ENCODE measurements at places on chromosomes 16 and 17. TPM values are rescaled to one million over a fixed set of nuclear protein-coding genes. Genes with fewer than 3 reads are reported as not detected.

DNA sequence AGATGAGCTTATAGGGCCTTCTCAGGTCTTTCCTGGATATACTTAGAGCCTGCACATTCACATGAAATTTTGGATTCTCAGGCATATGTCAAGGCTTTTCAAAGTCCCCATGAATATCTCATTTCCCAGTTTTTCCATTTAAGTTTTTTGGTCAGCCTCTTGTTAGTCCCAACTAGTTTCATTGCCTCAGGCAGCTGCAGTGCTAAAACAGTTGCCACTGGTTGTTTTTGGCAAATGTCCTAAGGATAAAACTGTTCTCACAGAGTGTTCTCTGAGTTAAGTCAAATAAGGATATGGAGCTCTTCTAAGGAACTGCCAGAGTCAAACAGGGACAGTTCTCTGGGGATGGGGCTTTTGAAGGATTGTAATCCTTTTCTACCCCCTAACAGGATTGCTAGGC, 39.9 kb upstream of the ABCC11 start:
- H3K27ac ChIP-seq: no peak overlapping the region
- H3K27me3 ChIP-seq: no peaks in the 10 kb centered on the region
- H3K36me3 ChIP-seq: peaks cover 8% of the 10 kb centered on the region
- H3K4me1 ChIP-seq: no peaks in the 10 kb centered on the region
- no peak overlapping the region for H3K4me3 ChIP-seq

The ITGA2B gene
- total RNA-seq: 0.48 TPM

The PTX4 gene
- total RNA-seq: 0.31 TPM

- no peak overlapping the region for H3K4me3 ChIP-seq
- H3K27me3 ChIP-seq: no peaks in the 10 kb centered on the region
- no peak for DNase-seq
- no peaks in the 10 kb centered on the region for H3K4me1 ChIP-seq
Observed at GRCh38 chr16:49483651-49484450, 110.2 kb downstream of the C16orf78 start.

DNA sequence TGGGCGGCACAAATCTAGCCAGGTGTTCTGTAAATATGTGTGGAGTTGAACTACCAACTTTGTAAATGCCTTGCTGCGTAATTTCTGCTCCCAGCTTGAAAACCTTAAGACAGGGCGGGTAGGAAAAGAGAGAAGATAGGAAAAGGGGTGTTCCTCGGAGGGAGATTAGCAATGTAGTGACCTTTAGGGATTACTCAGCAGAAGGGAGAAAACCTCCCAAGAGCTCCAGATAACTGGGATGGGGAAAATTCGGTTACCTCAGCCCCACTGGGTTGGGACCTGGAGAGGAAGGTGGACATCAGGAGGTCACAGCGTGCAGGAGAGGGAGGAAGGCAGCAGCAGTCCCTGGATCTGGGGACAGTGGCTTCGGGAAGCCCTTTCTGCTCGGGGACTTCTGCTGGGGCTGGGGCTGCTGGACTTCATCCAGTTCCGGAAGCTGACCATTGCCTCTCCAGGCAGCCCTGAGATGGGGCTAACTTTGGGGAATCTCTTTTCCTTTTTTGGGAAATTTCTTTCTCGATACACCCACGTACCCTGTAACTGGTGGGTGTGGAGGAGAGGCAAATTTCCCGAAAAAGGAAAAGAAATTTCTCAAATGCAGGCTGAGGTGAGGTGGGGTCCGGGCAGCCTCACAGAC, 39.2 kb downstream of the MPRIP start:
- no peaks in the 10 kb centered on the region for H3K4me1 ChIP-seq
- no peaks in the 10 kb centered on the region for H3K27me3 ChIP-seq
- H3K36me3 ChIP-seq: no peaks in the 10 kb centered on the region
- no peak for DNase-seq

GRCh38 chr16:84062734-84063640, 20.4 kb upstream of the SLC38A8 start:
- DNase-seq: peak; percentile 73
- H3K36me3 ChIP-seq: peaks cover 3% of the 10 kb centered on the region
- no peak overlapping the region for H3K4me3 ChIP-seq
- H3K27ac ChIP-seq: peak overlapping the region; percentile 1

GRCh38 chr16:55476625-55477533, 2.1 kb upstream of the MMP2 start:
- H3K4me1 ChIP-seq: peaks cover 23% of the 10 kb centered on the region
- H3K36me3 ChIP-seq: no peaks in the 10 kb centered on the region
- H3K27ac ChIP-seq: no peak overlapping the region
- no peak for DNase-seq

DNA sequence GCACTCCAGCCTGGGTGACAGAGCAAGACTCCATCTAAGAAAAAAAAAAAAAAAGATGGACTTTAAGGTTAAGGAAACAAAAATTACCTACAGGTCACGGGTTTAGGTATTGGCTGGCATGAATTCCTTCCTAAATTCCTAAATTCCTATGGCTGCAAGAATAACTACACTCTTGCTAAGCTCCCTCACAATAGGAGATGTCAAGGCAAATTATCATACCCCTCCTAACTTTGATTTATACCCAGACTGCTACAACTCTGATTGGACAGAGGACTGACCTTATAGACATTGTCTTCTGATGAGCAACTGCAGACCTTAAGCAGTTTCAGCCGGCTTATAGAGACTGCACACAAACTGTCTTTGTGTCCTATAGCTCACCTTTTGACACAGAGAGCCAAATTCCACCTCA, 25.1 kb upstream of the TMC7 start:
- no peak overlapping the region for H3K27ac ChIP-seq
- H3K4me1 ChIP-seq: no peaks in the 10 kb centered on the region
- H3K36me3 ChIP-seq: no peaks in the 10 kb centered on the region
- peaks cover 4% of the 10 kb centered on the region for H3K27me3 ChIP-seq
- no peak overlapping the region for H3K4me3 ChIP-seq

DNA sequence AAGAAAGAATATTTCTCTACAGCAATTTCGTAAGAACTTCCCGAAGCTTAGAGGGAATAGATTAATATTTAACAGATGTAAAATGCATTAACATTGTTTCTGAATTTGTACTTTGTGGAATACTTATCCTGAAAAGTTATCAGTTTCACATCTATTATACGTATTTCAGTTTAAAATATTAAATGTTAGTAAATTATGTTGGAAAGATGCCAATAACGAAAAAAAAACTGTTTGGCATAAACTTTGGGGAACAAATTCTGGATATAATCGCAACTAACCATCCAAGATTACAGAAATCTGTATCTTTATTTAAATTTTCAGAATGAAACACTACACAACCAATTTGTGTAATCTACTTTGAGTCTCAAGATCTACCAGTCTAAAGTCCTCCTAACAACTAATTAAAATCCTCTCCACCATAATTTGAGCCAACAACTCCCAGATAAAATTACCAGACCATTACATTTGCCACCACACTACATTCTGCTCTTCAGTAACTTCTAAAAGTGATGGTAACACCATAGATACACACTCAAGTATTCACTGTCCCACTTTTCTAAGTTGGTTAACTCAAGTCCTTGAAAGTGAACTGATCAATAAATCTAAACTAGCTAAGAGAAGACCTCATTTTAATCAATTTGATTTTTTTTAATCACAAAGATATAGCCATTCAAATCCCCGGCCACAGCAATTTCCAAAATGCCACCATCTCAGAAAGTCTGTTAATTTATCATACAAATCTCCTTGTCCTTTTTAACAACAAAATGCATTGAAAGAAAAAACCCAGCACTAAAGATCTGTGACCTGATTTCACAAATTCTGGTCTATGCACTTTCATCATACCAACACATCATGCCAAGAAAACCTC, 2.0 kb downstream of the SIAH1 start:
- no peak overlapping the region for H3K27ac ChIP-seq
- peaks cover 18% of the 10 kb centered on the region for H3K4me1 ChIP-seq
- H3K36me3 ChIP-seq: no peaks in the 10 kb centered on the region
- H3K27me3 ChIP-seq: no peaks in the 10 kb centered on the region
- no peak for DNase-seq
- peak overlapping the region; percentile 77 for H3K4me3 ChIP-seq

DNA sequence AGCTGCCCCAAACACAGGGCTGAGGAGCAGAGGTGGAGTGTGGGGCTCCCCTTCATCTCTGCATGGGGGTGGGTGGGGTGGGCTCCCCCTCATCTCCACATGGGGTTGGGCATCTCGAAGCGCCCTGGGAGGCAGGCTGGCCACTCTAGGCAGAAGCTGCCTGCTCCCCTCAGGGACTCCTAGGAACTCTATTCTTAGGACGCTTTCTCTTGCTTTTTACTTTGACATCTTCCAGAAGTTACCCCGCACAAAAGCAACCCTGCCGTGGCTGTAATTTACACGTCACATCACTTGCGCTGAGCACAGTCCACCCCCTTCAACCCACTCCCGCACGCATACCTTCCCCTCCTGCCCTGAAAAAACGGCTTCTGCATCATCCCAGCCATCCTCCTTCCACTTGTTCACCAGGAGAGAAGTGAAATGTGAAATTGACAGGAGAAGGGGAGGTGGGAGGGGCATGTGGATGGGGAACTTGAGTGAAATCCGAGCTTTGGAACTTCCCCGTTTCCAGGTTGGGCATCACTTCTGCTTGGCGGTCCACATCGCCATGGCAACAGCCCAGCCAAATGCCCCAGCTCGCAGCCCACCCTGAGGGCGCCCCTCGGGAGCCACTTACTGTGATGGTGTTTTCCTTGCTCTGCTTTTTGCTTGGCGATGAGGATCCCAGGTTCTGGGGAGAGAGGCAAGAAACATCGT, 53.7 kb upstream of the RCVRN start:
- no peak for DNase-seq
- no peak overlapping the region for H3K4me3 ChIP-seq
- H3K4me1 ChIP-seq: no peaks in the 10 kb centered on the region
- no peak overlapping the region for H3K27ac ChIP-seq
- no peaks in the 10 kb centered on the region for H3K36me3 ChIP-seq
- H3K27me3 ChIP-seq: no peaks in the 10 kb centered on the region

DNA sequence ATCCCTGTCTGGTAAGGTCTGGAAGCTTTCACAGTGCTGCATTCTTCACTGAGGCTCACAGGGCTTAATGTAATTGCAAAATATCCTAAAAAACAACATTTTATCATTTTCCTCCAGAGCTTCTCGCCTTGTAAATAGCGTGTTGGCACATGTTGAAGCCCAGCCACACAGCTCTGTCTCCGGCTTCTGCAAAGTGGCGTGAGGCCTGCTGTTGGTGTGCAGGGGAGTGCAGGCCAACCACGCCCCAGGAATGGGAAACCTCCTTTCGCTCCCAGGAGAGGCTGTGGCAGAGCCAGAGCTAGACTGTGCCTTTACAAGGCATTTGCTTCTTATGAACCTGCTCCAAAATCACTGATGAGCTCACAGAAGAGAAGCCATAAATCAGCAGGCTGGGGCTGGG, 248.2 kb upstream of the MAF start:
- H3K36me3 ChIP-seq: no peaks in the 10 kb centered on the region
- no peak overlapping the region for H3K4me3 ChIP-seq
- H3K27ac ChIP-seq: no peak overlapping the region
- no peak for DNase-seq
- H3K4me1 ChIP-seq: no peaks in the 10 kb centered on the region

DNA sequence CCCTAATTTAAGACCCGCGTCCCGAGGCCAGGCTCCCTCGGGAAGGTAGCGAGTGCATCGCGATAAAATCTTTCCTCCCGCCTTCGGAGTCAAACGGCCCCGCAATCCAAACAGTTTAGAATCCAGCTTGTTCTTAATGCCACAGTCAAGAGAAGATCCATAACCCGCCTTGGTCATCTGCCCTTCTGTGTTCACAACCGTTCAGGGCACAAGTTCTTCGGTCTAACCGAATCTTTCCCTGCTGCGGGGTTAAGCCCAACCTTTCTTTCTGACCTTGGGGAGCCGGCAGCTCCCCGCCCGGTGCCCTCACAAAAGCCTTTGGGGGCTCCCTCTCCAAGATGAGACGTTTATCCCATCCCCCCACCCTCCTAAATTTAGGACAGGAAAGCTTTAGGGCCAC, 30.3 kb downstream of the CPSF4L start:
- H3K4me1 ChIP-seq: peaks cover 42% of the 10 kb centered on the region
- peak; percentile 41 for DNase-seq
- H3K27me3 ChIP-seq: no peaks in the 10 kb centered on the region
- H3K4me3 ChIP-seq: peak overlapping the region; percentile 84

DNA sequence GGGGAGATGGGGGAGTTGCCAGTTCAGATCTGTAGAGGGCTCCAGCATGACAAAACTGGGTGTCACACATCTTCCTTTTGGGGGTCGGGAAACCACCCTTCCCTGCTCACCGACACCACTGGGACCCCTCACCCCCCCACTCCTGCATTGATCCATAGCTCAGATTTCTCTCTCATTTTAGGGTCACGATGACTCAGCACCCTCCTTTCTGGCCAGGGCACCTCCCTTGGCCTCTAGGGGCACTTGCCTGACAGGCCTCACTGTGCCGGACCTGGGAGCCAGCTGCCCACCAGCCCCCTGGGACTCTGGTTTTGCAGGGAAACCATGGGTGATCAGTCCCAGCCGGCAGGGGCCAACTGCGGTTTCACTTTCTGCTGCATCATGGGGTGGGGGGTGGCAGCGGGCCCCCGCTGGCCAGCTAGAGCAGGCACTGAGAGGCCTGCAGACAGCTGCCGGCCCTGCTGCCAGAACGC, 239.4 kb downstream of the MRTFB start:
- H3K4me1 ChIP-seq: no peaks in the 10 kb centered on the region
- H3K36me3 ChIP-seq: no peaks in the 10 kb centered on the region
- H3K27ac ChIP-seq: no peak overlapping the region
- no peaks in the 10 kb centered on the region for H3K27me3 ChIP-seq
- no peak for DNase-seq

DNA sequence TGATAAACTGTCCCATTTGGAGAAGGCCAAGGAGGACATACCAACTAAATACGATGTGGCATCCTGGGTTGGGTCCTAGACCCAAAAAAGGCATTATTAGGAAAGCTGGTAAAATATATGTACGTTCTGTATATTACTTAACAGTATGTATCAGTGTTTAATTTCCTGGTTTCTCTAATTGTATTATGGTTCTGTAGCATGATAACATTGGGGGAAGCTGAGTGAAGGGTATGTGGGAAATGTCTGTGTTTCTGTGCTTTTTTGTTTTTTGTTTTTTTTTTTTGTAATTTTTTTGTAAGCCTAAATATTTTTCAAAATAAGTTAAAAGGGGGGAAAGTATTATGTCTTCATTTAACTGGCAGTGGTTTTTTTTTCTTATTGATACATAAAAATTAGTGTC, 21.5 kb upstream of the NDRG4 start:
- H3K27ac ChIP-seq: no peak overlapping the region
- no peaks in the 10 kb centered on the region for H3K27me3 ChIP-seq
- no peak overlapping the region for H3K4me3 ChIP-seq
- no peak for DNase-seq
- no peaks in the 10 kb centered on the region for H3K36me3 ChIP-seq

- H3K4me1 ChIP-seq: no peaks in the 10 kb centered on the region
- H3K4me3 ChIP-seq: no peak overlapping the region
- H3K27ac ChIP-seq: no peak overlapping the region
- H3K27me3 ChIP-seq: no peaks in the 10 kb centered on the region
Observed at GRCh38 chr16:7834771-7835431, 502.3 kb downstream of the RBFOX1 start.

The PRCD gene
- not detected for total RNA-seq

- no peaks in the 10 kb centered on the region for H3K36me3 ChIP-seq
- no peak overlapping the region for H3K4me3 ChIP-seq
- no peaks in the 10 kb centered on the region for H3K27me3 ChIP-seq
- no peak overlapping the region for H3K27ac ChIP-seq
Observed at GRCh38 chr16:12547608-12547922, 256.1 kb downstream of the CPPED1 start.
